ENCODE measurements at places on chromosomes 7 and 10.

DNA sequence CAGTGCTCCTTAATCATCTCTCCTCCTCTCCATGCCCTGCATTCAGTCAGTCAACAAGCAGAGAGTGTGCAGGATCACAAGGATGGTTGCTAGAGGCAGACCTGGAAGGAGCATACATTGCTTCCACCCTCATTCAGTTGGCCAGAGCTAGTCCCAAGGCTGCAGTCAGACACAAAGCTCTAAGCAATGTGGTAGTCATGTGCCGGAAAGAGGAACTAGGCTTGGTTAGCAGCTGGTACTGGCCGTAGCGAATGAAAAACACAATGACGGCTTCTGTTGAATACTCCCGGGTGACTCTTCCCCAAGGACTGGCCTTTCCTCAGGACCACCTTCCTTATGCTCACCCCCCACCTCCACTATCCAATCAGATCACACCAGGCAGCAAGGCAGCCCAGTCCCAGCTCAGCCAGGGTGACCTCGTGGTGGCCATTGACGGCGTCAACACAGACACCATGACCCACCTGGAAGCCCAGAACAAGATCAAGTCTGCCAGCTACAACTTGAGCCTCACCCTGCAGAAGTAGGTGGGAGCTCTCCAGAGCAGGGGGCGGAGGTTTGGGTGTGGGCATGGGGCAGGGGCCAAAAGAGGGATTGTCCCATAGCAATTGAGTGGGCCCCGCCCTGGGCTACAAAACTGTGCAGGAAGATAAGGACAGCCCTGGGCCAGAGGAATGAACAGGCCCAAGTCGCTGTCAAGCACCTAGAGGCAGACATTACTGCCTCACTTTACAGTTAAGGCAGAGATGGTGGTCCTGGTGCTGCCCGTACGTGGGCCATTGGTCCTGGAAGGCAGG lies 10.9 kb downstream of the LDB3 start:
- DNase-seq, result no peak

DNA sequence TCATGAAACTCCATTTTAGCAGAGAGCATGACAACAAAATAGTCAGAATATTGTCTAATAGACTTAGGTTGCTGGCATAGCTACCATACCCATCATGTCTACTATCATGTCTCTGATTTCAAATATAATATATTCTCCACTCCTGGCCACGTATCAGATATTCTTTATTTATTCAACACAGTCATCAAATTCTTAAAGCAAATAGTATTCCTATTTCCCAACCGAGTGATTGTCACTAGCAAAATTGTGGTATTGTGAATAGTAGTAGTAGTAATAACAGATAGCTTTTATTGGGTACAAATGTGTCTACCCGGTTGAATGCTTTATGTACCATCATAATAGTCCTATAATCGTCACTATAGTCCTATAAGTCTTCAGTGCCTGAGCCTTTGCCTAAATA lies 918.6 kb downstream of the KCNMA1 start:
- DNase-seq, result no peak

DNA sequence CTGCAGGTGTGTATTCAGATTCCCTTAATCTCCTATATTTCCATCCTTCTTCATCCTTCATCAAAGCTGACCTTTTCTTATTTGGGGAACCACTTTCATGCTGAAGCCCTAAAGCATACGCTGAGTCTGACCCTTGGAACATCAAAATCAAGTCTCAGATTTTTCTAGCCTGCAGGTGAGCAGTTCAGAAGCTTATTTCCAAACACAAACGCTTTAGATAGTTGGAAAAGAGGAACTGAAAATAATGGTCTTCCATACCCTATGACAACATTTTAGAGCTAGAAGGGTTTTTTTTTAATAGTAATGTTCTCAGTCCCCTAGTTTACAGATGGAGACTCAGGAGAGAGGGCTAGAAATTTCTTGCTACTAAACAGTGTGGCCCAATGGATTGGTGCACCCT lies 1.6 kb upstream of the AGK start:
- no peak for DNase-seq

GRCh38 chr7:144137501-144137900 lies 14.5 kb downstream of the OR2A14 start:
- no peak for DNase-seq

DNA sequence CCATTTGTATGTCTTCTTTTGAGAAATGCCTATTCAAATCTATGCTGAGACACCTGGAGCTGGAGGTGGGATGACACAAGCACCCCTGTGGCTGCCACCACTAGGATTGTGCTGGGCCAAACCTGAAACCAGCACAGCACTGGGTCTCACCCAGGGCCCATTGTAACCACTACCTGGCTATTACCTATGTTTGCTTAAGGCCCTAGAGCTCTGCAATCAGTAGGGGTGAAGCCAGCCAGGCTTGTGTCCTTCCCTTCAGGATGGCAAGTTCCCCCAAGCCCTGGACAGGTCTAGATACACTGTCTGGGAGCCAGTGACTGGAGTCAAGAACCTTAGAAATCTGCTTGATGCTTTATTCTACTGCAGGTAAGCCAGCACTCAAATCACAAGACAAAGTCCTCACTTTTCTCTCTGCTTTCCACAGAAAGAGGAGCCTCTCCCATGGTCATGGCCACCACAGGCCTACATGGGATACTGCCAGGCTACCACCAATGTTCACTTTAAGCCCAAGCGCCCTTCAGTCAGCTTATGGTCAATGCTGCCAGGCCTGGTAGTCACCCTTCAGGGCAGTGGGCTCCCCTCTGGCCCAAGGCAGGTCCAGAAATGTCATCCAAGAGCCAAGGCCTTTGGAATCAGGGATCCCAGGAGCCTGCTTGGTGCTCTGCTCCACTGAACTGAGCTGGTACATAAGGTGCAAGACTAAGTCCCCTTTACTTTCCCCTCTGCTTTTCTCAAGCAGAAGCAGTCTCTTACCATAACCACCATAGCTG lies 105.3 kb downstream of the BMS1 start:
- DNase-seq, result no peak

- no peak for DNase-seq
These were observed 24.0 kb upstream of the NANOS1 start for GRCh38 chr10:119005362-119006043.

DNA sequence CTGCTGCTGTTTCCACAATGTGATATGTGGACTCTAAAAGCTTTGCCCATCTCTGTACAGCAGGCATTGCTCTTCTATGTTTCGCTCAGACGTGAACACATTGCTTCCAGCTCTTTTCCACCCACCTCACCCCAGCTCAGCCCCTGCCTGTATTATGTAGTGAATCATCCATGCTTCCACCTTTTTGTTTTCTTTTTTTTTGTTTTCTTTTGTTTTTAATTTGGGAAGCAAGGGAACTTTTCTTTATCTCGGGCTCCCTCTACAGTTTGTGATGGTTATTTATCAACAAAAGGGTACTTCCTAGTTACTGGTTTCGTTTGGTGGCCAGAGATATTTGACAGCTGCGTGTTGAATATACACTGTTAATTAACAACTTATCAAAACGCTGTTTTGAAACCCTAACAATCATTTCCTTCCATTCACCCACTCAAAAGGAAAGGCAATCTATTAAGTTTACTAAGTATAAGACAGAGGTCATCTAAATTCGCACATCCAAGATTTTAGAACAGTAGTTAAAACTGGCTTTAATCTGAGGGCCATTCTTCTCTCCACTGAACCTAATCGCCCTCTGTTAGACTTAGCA lies 127.9 kb upstream of the STK17A start:
- peak; percentile 65 for DNase-seq

GRCh38 chr10:6473901-6474370 lies 106.1 kb downstream of the PRKCQ start:
- no peak for DNase-seq

- DNase-seq, result no peak
These were observed 54.0 kb upstream of the NMT2 start for GRCh38 chr10:15222511-15222910.

GRCh38 chr10:91006752-91007346 lies 86.0 kb upstream of the ANKRD1 start:
- no peak for DNase-seq

DNA sequence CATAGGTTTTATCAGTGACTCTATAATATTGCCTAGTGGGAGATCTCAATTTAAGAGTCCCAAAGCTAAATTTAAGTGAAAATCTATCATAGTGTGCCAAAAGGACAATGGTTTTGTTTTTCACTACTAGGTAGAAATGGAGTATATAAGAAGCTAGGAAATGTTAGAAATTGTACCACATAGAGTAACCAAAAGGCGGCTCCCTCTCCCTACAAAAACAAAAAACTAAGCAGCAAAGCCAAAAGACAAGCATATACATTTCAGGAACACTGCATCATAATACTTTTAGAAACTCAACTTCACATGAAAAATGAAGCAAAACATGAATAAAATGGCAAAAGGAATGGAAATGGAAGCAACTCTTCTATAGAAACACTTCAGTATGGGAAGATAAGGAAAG lies 271.6 kb downstream of the CACNA2D1 start:
- DNase-seq, result no peak

- DNase-seq, result no peak
These were observed 79.2 kb downstream of the PHTF2 start for GRCh38 chr7:77877791-77878190.

- no peak for DNase-seq
These were observed 77.3 kb downstream of the EMX2 start for GRCh38 chr10:117619707-117620405.

- no peak for DNase-seq
These were observed 1180.6 kb upstream of the AUTS2 start for GRCh38 chr7:68417659-68418058.

DNA sequence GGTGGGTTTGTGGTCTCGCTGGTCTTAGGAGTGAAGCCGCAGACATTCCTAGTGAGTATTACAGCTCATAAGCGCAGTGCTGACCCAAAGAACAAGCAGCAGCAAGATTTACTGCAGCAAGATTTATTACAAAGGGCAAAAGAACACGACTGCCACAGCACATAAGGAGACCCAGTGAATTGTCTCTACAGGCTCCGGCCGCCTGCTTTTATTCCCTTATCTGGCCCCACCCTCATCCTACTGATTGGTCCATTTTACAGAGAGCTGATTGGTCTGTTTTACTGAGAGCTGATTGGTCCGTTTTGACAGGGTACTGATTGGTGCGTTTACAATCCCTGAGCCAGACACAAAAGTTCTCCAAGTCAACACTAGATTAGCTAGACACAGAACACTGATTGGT lies 82.1 kb downstream of the VIPR2 start:
- DNase-seq, result no peak

Measured in neural progenitor cell (in vitro differentiated cells).